Aorta (tissue), 5 donors: ENCODE measurements at places on chromosomes 13 and 19. TPM values are rescaled to one million over a fixed set of nuclear protein-coding genes. Genes with fewer than 3 reads are reported as not detected.

DNA sequence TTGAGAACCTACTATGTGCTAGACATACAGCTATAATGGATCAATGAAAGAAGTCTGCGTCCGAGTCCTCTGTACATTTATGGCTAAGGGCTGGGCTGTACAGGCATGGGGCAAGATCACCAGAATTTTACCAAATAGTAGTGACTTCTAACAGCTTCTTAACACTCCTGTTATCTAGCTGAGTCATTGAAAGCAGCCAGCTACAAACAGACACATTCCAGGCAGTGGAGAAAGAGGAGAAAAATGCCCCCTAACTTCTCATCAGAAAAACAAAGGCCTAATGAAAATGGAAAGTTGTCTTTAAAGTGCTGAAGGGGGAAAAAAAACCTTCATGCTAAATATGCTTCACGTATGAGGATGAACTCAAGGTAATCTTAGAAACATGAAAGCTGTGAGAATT is 14.3 kb upstream of the ZNF667 start:
- no peak overlapping the region for H3K4me3 ChIP-seq
- H3K4me1 ChIP-seq: no peaks in the 10 kb centered on the region
- no peak overlapping the region for H3K27ac ChIP-seq
- DNase-seq: no peak

DNA sequence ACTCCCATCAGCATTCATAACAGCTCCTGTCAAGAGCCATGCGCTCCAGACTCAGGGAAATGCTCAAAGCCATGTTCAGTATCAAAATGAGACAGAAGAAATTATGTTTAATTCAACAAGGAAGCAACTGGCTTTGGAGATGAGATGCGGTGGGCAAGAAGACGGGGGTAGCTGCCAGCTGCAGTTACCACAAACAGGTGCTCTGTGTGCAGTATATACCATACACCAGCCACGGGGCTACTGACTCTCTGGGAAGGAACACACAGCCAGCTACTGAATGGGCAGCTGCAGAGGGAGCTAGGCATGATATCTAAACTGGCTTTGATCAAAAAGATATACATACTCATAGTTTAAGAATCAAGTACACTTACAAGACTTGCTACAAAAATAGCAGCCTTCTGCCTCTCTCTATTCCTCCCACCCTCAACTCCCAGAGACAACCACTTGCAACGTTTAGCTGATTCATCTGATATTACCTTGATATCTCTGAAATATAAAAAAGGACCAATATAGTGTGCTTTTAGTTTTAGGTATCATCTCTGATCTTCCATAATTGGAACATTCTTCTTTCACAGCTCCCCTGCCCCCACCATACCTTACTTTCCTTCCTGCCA is 593.0 kb downstream of the UQCRFS1 start:
- H3K36me3 ChIP-seq: no peaks in the 10 kb centered on the region
- H3K27ac ChIP-seq: no peak overlapping the region
- no peaks in the 10 kb centered on the region for H3K27me3 ChIP-seq
- no peak overlapping the region for H3K4me3 ChIP-seq
- no peaks in the 10 kb centered on the region for H3K4me1 ChIP-seq

The MEIOSIN gene
- not detected for total RNA-seq

- no peak overlapping the region for H3K27ac ChIP-seq
- H3K4me1 ChIP-seq: no peaks in the 10 kb centered on the region
- no peak overlapping the region for H3K4me3 ChIP-seq
- no peaks in the 10 kb centered on the region for H3K36me3 ChIP-seq
- DNase-seq: no peak
Measured at GRCh38 chr13:65236841-65237418, 1993.2 kb downstream of the PCDH9 start.

- no peak overlapping the region for H3K27ac ChIP-seq
- H3K4me1 ChIP-seq: no peaks in the 10 kb centered on the region
Measured at GRCh38 chr19:13169769-13170168, 19.6 kb downstream of the IER2 start.

DNA sequence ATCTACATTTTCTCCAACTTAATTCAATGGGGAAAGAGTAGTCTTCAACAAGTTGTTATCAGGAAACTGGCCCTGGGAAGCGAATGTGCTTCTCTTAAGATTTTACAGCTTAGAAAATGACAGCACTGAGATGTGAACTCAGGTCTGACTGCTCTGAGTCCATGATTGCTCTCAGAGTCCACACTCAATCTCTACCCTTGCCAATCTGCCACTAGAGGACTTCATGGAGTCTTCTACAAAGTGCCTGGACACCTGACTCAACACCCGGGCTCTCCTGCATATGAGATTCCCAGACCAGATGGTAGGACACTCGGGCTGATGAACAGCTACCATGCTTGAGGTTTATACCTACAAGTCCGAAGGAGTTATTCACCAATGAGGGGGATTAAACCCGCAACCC is 74.8 kb downstream of the ABCC4 start:
- H3K27me3 ChIP-seq: no peaks in the 10 kb centered on the region
- H3K4me3 ChIP-seq: no peak overlapping the region
- no peak for DNase-seq
- no peaks in the 10 kb centered on the region for H3K4me1 ChIP-seq

GRCh38 chr13:70729369-70729768 is 621.1 kb upstream of the KLHL1 start:
- no peaks in the 10 kb centered on the region for H3K27me3 ChIP-seq
- H3K27ac ChIP-seq: no peak overlapping the region
- no peak overlapping the region for H3K4me3 ChIP-seq
- no peak for DNase-seq
- no peaks in the 10 kb centered on the region for H3K36me3 ChIP-seq
- no peaks in the 10 kb centered on the region for H3K4me1 ChIP-seq

DNA sequence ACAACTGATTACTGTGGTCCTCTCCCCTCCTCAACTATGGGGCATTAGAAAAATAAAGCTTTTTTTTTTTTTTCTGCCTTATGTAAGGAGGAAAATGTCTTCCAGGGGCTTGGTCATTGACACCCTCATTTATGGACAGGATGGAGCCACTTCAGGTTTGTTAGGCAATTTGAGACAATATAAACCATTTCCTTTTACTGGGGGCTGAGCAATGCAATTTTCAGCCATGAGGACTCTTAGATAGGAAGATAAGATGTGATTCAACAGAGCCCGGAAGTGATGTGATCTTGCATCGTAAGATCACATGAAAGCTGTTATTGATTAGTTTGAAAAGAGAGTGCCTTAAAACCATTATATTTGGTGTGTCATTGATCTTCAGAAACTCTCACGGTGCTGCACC is 210.8 kb downstream of the OXGR1 start:
- H3K4me3 ChIP-seq: no peak overlapping the region
- no peaks in the 10 kb centered on the region for H3K27me3 ChIP-seq
- DNase-seq: no peak
- H3K27ac ChIP-seq: no peak overlapping the region
- peaks cover 4% of the 10 kb centered on the region for H3K4me1 ChIP-seq
- H3K36me3 ChIP-seq: no peaks in the 10 kb centered on the region

DNA sequence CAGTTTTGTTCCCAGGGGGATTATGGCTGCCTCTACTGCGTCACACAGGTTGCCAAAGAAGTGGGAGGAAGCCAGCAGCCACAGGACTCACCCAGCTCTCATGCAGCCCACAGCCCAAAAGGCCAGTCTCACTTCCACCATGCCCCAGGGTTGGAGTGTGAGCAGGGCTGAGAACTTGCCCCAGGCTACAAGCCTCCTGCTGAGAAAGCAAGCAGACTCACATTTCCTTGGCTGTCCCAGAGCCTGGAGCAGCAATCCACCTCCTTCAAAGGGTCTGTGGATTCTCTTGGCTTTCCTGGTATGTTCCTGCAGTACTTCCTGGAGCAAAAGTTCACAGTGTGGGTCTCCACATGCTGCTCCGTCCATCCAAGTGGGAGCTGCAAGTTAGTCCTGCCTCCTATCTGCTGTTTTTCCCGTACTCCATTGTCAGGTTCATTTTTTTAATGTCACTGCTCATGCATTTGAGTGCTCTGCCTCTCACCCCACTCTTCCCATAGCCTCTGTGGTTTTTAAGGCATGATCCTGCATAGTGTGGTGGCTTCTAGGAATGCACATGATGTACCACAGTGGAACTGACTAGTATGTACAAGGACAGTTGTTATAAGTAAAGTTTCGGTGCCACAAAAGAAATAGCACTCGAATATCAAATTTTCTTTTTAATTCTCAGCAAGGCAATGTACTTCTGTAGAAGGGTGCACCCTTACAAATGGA is 56.2 kb upstream of the ARHGEF7 start:
- no peak overlapping the region for H3K4me3 ChIP-seq
- no peaks in the 10 kb centered on the region for H3K36me3 ChIP-seq
- H3K27me3 ChIP-seq: no peaks in the 10 kb centered on the region
- H3K4me1 ChIP-seq: no peaks in the 10 kb centered on the region
- no peak overlapping the region for H3K27ac ChIP-seq

The PSG7 gene
- not detected for total RNA-seq

DNA sequence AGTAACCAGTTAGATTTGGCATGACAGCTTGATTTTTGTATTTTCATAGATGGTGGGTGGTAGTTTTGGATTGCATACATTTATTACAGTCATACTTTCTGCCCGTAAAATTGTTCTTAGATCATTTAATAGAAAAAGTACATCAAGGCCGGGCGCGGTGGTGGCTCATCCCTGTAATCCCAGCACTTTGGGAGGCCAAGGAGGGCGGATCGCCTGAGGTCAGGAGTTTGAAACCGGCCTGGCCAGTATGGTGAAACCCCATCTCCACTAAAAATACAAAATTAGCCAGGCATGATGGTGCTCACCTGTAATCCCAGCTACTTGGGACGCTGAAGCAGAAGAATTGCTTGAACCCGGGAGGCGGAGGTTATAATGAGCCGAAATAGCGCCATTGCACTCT is 55.0 kb upstream of the UBE2L5 start:
- DNase-seq: no peak
- H3K27ac ChIP-seq: no peak overlapping the region
- no peaks in the 10 kb centered on the region for H3K36me3 ChIP-seq
- H3K4me3 ChIP-seq: no peak overlapping the region
- no peaks in the 10 kb centered on the region for H3K27me3 ChIP-seq
- no peaks in the 10 kb centered on the region for H3K4me1 ChIP-seq

- no peak overlapping the region for H3K27ac ChIP-seq
- no peaks in the 10 kb centered on the region for H3K27me3 ChIP-seq
- H3K4me3 ChIP-seq: no peak overlapping the region
- H3K36me3 ChIP-seq: no peaks in the 10 kb centered on the region
- DNase-seq: no peak
Measured at GRCh38 chr13:71515744-71516038, 351.3 kb downstream of the DACH1 start.

GRCh38 chr19:35582760-35583159 is 3.2 kb upstream of the PMIS2 start:
- H3K36me3 ChIP-seq: no peaks in the 10 kb centered on the region
- H3K4me1 ChIP-seq: no peaks in the 10 kb centered on the region
- H3K27ac ChIP-seq: no peak overlapping the region
- DNase-seq: no peak
- peaks cover 1% of the 10 kb centered on the region for H3K27me3 ChIP-seq
- no peak overlapping the region for H3K4me3 ChIP-seq

The C2CD4C gene
- total RNA-seq: 0.88 TPM

- H3K27me3 ChIP-seq: no peaks in the 10 kb centered on the region
- no peak overlapping the region for H3K27ac ChIP-seq
- DNase-seq: no peak
- H3K4me1 ChIP-seq: no peaks in the 10 kb centered on the region
Measured at GRCh38 chr13:108789476-108789875, 160.1 kb downstream of the MYO16 start.

The OR10H1 gene
- 0.10 TPM for total RNA-seq

GRCh38 chr19:57465680-57466381 is 8.9 kb upstream of the VN1R1 start:
- H3K4me3 ChIP-seq: no peak overlapping the region
- H3K4me1 ChIP-seq: no peaks in the 10 kb centered on the region
- no peak for DNase-seq
- peaks cover 5% of the 10 kb centered on the region for H3K36me3 ChIP-seq
- no peaks in the 10 kb centered on the region for H3K27me3 ChIP-seq

The ARID3A gene
- 9.3 TPM for total RNA-seq

The LRG1 gene
- 2.8 TPM for total RNA-seq

The PLVAP gene
- total RNA-seq: 368 TPM
